GM06990 (cell line): ENCODE measurements at places on chromosomes 4 and X.

DNA sequence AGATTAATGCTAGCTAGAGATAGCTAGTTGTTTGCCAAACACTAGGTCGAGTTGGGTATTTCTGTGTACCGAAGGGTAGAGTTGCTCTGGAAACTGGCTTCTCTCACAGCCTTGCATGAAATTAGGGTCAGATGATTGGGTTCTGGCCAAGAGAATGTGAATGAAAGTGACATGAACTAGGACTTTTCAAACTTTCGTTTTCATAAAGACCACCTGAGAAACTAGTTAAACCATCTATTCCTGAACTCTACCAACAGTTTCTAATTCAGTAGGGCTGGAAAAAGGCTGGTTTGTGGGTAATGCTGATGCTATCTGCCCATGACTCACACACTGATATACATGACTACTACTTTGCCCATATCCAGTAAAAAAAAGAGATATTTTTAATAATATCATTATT, 157.6 kb downstream of the GASK1B start:
- no peak for DNase-seq

DNA sequence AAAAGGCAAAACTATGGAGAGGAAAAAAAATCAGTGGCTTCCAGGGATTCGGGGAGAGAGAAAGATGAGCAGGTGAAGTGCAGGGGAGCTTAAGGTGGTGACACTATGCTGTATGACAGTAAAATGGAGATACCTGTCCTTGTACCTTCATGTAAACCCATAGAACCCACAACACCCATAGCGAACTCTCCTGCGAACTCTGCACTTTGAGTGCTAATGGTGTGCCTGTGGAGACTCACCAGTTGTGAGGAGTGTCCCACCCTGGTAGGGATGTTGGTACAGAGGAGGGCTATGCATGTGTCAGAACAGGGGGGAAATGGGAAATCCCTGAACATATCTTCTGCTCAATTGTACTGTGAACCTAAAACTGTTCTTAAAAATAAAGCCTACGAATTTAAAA, 42.8 kb downstream of the HMX1 start:
- DNase-seq, result no peak

GRCh38 chr4:107665001-107665400, 55.0 kb downstream of the PAPSS1 start:
- DNase-seq, result no peak

- DNase-seq, result no peak
Observed at GRCh38 chr4:13647031-13647430, 19.5 kb upstream of the BOD1L1 start.

GRCh38 chr4:94516067-94516466, 64.3 kb downstream of the PDLIM5 start:
- DNase-seq, result no peak

DNA sequence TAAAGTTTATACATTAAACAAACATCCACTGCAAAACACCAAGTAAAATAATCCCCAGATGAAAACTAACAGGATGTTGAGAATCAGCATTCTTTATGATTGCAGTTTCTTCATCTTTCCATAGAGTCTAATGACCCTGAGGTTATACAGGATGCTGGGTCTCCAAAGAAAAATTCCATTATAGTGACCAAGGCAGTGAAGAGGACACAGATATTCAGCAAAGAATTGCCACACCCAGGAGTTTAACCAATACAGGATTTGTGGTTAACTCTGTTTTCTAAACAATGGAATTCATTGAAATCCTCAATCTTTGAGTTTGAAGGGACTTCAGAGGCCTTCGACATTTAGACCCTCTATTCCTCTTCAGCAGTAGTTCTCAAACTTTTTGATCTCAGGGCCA, 76.2 kb upstream of the ESX1 start:
- no peak for DNase-seq

DNA sequence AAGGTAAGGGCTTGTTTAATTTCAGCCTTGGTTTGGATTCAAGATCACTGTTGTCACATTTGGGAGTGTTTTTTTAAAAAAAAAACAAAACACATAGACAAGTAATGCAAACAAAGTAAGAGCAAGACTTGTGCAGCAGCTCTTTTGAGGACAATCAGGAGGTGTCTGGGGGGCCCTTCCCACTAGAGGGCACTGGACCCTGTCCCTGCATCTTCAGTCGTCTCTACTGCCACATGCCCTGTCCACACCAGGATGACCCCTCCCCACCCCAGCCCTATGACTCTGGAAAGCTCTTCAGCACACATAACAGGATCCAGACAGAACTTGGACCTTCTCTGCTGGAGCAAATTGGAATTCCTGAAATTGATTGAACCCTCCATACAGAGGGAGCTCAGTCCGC, 71.0 kb downstream of the USP46 start:
- DNase-seq, result no peak

GRCh38 chr4:100935090-100935489, 412.2 kb downstream of the PPP3CA start:
- no peak for DNase-seq

DNA sequence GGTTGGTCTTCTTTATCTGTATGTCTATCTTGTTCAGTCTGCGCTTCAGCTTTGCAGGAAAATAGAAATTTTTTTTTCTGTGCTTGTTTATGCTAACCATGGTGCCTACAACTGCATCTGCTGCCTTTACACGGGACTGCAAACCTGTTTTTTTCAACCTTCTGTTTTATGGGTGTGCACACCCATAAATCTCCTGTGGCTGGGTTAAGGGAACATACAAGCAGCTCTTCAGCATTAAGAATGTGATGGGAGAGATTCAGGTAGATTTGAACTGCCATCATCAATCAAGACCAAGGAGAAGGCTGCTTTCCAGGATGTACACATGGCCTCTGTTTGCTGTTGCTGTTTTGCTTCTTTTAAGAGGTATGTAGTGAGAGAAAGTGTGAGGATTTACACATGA, 502.9 kb downstream of the ANKRD50 start:
- no peak for DNase-seq

DNA sequence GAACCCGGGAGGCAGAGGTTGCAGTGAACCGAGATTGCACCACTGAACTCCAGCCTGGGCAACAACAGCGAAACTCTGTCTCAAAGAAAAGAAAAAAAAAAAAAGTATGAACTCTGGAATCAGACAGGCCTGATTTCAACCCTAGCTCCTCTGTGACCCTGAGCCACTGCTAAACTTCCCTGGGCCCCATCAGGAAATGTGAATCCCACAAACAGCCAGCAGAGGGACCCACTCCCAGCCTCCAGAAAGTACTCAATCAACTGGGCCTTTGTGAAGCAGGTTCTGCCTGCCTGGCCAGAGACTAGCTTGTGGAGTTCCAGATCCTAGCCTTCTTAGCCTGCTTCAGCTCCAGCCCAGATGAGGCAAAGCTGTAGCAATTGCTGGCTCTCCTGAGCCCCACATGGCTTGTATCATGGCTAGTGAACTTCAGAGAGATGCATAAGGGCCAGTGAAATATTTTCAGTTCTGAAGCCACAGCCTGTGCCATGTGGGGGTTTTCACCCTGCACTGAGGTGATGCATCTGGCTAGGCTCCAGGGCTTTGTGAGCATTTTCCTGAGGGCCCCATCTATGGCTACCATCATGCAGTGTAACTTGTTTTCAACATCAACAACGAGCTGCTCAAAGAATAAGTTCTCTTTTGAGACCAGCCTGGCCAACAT, 7.2 kb upstream of the IDS start:
- no peak for DNase-seq

DNA sequence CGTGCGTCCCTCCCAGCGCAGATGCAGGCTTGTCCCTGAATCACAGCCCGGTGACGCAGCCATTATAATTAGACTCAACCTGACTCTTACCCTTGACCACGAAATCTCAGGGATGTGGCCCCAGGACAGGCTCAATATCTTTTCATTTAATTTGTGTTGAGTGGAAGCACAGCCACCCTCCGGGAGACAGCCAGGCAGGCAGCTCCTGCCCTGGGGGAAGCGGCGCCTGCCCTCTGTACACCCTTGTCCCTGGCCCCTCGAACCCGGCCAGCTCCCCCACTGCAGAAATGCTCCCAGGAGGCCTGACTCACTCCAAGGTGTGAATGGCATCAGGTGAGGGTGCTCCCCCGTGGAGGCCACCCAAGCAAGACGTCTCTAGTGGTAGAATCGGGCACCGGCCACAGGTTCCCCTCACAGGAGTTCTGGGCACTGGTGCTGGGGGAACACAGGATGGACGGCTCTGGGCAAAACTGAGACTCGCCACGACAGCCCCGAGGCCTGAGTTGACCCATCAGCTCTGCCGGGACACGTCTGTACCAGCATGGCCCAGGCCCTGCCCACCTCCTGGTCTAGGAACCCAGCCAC, 2.7 kb downstream of the CPLX1 start:
- DNase-seq, result no peak

GRCh38 chr4:170374770-170375169, 285.0 kb upstream of the AADAT start:
- DNase-seq, result peak; percentile 16

- no peak for DNase-seq
Observed at GRCh38 chr4:41933997-41934503, 1.2 kb upstream of the TMEM33 start.

GRCh38 chr4:127957105-127957504, 7.9 kb downstream of the MFSD8 start:
- DNase-seq, result no peak

- no peak for DNase-seq
Observed at GRCh38 chrX:20968996-20969395, 405.2 kb upstream of the CNKSR2 start.

DNA sequence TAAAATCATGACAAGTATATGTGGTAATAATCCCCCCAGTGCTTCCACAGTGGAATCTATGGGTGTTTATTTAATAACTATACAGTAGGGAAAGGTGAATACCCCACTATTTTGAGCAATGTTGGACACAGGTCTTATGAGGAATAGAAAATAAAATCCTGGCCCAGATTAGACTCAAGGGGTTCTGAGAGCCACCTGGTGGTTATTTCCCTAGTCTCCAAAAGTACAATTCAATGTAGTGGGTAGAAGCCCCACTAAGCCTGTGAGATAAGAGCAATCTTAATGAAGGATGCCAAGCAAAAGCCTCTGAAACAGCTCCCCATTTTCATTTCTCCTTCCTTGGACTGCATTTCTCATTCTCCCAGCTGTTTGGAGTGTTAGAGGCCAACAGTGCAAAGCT, 328.2 kb upstream of the NR3C2 start:
- no peak for DNase-seq

DNA sequence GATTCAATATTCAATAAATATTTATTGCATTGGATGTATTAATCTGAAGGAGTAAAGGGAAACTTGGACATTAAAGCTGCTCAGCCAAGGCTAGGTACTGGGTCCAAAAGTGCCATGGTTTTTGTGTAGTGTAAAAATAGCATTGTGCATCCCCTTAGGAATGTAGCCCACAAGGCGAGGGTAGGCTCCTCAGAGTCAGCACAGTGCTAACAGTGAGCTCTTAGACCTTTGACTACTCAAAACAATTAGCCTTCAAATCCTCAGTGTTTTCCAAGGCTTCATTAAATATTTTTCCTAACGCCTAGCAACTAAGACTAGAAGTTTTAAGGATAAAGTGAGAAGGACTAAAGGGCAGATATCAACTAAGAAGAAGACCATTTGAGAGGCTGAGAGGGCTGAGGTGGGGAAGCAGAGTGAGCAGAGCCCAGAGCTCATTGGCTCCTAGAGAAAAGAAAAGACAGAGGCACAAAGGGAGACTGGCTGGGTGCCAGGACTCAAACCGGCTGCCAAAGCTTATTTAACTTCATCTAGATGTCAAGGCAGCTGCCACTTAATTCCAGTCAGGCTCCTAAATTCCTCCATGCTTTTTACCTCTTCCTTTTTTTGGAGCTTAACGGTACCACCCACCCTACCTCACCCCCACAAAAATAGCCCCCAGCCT, 17.0 kb downstream of the PRKG2 start:
- DNase-seq, result no peak

DNA sequence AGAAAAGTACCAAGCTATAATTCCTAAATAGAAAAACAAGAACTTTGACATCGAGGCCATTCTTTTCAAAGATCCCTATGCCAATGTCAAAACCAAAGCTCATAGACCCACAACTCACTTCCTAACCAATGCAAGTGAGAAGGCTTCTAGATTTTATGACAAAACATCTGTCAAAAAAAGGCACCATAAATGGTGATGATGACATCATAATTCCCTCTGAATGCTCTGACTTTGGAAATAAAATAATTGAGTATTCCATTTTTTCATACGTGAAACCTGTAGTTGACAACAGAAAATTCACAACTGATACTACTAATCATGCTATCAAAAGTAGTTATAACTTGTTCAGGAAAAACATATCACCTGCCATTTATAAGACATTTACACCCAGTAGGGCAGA, 8.7 kb upstream of the CABS1 start:
- no peak for DNase-seq

GRCh38 chr4:106297245-106298035, 18.6 kb downstream of the TBCK start:
- no peak for DNase-seq

GRCh38 chrX:12080265-12080664, 58.0 kb upstream of the FRMPD4 start:
- no peak for DNase-seq

GRCh38 chr4:165493359-165493758, 114.6 kb downstream of the CPE start:
- peak; percentile 27 for DNase-seq

DNA sequence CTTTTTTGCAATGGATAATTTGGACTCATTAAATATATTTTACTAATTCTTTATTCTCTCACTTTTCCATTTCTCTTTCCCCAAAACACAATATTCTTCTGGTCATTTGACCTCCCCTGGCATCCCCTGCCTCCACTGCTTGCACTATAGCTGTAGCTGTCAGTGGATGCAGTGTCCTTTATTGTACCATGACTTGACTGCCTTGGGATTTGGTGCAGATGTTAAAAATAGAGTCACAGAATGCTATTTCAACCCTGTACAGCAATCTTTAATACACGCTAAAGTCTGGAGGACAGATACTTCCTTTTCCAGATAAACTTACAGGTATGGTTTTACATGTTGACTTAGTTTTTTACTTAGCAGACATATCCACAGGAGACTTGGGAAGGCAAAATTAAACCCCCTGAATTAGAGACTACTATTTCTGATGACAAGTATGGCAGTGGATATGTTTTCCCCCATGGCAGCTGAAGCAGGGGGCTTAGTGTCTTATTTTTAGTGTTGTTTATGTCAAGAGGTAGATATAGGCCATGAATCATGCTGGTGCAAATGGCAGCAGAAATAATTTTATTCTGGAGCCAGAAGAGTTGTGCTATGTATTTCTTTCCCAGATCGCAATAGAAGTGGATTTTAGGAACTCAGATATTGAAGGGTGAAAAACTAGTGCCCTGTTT, 461.4 kb downstream of the NAF1 start:
- DNase-seq, result no peak

GRCh38 chrX:29590921-29591320, 624.4 kb upstream of the MAGEB2 start:
- no peak for DNase-seq

- DNase-seq, result no peak
Observed at GRCh38 chr4:7845493-7846128, 94.0 kb downstream of the AFAP1 start.
